Stimulated activated CD4-positive, alpha-beta T cell treated with anti-CD3 and anti-CD28 coated beads, Interleukin-12 subunit alpha, Interleukin-12 subunit beta, amount 100 ng/mL, for 24 hours (primary cell): ENCODE measurements at places on chromosomes 12 and 14.

- no peak for DNase-seq
These were observed 17.2 kb upstream of the ARID4A start for GRCh38 chr14:58280954-58281787.

- DNase-seq: no peak
These were observed 61.4 kb upstream of the BEGAIN start for GRCh38 chr14:100648474-100649172.

DNA sequence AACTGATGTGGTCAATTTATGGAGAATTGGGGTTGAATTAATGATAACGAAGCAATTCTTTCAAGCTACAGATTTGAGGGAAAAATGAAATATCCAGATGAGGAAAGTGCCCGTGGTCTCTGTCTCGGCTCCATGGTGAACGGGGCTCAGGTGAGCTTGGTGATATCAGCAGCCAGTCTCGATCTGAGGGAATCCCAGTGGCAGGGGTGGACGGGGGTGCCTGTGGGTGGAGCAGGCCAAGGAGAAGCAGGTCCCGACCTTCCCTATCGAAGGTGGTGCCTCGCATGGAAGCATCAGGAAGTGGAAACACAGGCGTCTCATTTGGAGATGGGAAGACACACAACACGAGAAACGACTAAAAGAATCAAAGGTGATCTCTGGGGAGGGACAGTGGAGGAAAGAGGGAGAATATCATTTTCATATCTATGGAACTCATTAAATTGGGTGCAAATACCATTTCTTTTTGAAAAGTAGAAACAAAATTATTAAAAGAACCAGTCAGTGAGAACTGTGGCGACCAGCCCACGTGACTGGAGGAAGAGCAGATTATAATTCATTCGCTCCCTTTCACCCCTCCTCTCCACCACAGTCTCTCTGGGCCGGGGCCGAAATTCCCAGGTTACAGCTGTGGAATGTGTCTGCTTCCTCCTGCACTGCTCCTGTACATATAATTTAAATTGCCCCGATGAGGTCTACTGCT is 354.3 kb upstream of the SFSWAP start:
- DNase-seq: no peak

GRCh38 chr14:69484444-69485314 is at the start of gene PLEKHD1:
PLEKHD1 (plus strand) TSS chr14:69484728; CDS start chr14:69484966, 238 bp downstream.
- no peak for DNase-seq

DNA sequence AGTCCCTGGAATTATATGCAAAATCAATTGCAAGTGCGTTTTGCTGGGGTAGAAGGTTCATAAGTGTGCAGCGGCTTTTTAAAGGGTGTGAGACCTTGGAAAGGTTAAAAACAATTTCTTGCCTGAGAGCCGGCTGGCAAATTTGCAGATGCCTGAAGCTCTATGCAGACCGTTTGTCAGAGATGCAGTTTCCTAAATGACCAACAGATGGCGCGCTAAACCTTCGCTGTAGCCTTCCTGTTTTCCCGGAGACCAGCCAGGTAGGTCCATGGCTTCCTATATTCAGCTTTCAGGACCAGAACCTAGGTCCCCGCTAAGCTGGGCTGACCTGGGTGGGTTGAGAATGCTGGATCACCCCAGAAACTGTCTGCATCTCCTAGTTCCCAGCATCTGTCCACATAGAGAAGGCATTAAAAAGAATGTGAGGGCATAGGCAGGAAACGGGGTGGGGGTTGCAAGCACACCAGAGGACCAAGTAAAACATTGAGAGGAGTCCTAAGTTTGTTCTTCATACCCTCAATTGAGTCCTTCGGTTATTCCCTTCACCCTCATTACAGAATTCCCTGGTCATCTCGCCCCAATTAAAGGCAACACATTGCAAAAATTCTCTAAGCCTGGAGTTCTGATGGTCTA is 5.7 kb upstream of the NOS1 start:
- DNase-seq: no peak

- DNase-seq: no peak
These were observed 788.4 kb downstream of the SLC6A15 start for GRCh38 chr12:84124211-84124610.

DNA sequence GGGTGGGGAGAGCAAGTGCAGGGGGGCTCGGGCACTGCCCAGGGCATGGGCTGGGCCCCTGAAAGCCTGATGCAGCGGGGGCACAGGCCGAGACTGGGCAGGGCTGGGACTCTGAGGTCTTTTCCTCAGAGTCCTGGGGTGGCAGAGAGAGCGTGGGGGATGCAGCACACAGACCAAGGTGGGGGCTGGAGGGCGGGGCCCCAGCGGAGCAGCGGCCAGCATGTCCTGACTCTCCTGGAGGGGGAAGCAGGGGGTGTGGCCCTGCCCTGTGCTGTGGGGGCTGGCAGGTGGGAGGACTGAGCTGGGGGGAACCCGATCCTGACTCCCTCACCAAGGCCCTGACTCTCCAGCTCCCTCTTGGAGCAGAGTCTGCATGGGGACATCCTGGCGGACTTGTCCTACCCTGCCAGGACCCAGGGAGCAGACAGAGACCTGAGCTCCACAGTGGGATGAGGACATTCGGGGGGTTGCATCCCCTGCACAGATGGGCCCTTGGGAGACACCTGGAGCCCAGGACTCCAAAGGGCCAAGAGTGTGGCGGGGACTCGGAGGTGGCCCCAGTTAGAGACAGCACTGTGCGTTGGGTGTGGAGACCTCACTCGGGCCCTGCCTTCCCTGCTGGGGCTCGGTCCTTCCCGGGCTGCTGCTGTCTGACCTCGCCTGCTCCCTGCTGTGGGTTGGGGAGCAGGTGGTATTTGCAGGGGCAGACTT is 326.1 kb downstream of the TMEM121 start:
- no peak for DNase-seq

GRCh38 chr14:86782092-86782580 is 1210.8 kb downstream of the GALC start:
- no peak for DNase-seq

DNA sequence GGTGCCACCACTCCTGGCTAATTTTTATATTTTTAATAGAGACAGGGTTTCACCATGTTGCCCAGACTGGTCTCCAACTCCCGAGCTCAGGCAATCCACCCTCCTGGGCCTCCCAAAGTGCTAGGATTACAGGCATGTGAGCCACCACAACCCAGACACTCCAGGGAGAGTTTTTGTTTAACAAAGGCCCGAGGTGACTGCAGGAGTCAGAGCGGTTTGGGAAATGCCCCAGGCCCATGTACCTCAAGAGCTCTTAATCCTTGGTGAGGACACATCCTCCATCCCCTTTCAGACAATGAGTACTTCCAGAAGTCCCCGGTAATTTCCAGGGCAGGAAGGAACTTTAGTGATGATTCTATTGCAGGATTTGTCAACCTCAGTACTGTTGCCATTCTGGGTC is 176.0 kb downstream of the ESRRB start:
- DNase-seq: no peak

GRCh38 chr14:32087173-32087861 is 10.2 kb downstream of the ARHGAP5 start:
- no peak for DNase-seq

GRCh38 chr14:73740618-73741326 is 26.6 kb upstream of the PNMA1 start:
- no peak for DNase-seq

DNA sequence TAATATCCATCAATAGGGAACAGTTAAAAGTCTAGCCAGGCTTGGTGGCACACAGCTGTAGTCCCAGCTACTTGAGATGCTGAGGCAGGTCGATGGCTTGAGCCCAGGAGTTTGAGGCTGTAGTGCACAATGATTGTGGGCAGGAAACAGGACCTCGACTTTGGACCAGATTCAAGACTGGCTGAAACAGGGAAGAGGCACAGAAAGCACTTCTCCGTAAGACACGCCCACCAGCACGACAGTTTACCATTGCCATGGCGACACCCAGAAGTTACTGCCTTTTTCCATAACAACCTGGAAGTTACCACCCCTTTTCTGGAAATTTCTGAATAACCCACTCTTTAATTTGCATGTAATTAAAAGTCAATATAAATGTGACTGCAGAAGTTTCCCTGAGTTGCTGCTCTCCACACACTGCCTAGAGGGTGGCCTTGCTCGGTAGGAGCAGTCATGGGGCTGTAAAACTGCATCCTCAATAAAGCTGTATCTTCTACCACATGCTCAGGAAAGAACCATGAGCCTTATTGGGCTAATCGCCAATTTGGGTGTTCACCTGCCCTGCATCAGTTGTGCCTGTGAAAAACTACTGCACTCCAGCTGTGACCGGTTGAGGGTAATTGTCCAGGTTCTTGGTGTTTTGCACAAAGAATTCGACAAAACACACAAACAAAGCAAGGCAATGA is 4.6 kb upstream of the LRRC23 start:
- no peak for DNase-seq

- no peak for DNase-seq
These were observed 124.8 kb upstream of the MAP1LC3B2 start for GRCh38 chr12:116434155-116435011.

GRCh38 chr14:87971010-87971409 is 22.0 kb downstream of the GALC start:
- DNase-seq: no peak

GRCh38 chr12:53324113-53324778 is 2.8 kb upstream of the AAAS start:
- peak; percentile 38 for DNase-seq

GRCh38 chr12:2282318-2282717 is 229.5 kb downstream of the CACNA1C start:
- no peak for DNase-seq

- DNase-seq: no peak
These were observed 63.0 kb upstream of the HMGA2 start for GRCh38 chr12:65761301-65761700.

DNA sequence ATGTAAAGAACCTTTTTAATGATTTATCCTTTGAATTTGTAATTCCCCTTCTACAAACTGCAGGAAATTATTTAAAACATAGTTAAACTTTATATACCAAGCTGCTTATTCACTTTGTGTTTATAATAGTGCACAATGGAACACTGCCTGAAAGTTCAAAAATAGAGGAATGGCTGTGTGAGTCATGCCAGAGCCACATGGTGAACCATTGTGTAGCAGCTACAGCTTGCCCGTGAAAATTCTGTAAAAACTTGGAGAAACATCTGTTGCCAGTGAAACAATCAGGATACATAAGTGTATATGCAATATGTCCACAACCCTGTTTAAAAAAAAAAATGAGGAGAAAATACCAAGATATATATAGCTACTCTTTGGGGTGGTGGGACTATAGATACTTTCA is 59.5 kb downstream of the VEZT start:
- no peak for DNase-seq

- DNase-seq: no peak
These were observed 42.5 kb upstream of the HMGA2 start for GRCh38 chr12:65781681-65782269.

DNA sequence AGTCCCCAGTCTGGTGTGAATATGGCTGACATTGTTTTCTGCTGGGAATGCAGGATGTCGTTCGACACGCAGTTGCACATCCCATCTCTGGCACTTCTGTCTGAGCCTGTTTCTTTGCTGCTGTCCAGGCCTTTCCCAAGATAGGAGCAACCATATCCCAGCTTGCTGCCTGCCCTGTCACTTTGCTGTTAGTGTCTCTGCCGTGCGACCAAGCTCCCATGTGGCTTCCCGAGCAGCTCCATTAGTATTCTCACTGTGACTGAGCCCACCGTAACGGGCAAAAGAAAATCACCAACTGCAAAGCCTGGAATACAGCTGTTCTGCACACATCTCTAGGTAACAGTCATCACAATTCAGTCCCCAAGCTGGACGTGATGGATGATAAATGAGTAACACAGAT is 66.0 kb upstream of the CPSF6 start:
- DNase-seq: no peak

GRCh38 chr12:27498761-27499160 is 25.2 kb upstream of the PPFIBP1 start:
- DNase-seq: no peak

DNA sequence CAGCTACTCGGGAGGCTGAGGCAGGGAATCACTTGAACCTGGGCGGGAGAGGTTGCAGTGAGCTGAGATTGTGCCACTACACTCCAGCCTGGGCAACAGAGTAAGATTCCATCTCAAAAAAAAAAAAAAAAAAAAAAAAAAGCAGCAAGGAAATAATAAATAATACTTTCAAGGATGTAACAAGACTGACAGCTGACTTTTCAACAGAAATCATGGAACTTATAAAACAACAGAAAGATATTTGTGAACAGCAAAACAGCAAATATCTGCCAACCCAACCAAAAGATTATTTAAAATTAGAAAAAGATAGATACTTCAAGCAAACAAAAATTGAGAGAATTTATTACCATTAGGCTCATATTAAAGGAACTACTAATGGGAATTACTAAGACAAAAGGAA is 115.1 kb downstream of the TSHR start:
- DNase-seq: no peak

DNA sequence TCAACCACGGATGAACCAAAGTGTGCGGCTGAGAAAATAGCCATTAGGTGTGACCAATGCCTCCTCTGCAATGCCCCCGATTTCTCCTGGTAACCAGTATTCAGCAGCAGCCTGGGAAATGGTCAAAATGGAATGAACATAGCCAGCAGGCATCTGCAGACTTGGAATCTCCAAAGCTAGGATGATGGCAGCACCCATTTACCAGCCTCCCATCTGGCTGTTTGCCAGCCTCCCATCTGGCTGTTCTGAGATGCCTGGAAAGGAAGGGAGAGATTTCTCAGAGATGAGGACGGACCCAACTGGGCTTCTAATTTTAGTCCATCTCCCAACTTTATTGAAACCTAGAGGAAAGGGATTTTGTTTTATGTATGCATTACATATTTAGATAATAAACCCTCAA is 16.2 kb downstream of the CLMN start:
- DNase-seq: no peak

DNA sequence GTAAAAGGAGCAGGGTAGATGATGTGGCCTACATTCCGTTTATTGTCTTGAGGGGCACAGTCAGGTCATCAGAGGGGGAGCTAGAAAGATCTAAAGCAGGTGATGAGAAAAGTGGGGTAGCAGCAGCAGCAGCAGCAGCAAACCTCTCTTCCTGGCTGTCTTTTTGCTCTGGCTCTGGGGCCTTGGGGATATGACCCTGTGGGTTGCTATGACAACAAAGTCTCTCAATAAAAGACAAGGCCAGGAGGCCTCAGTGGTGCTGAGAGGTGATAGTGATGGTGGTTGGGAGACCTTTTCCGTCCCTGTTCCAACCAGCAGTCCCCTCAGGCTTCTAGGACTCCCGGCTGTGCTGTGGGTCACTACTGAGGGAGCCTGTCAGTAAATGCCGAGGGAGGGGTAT is 138.6 kb downstream of the SLC8A3 start:
- no peak for DNase-seq

- DNase-seq: no peak
These were observed 143.2 kb downstream of the ZFP36L1 start for GRCh38 chr14:68649476-68650189.

- no peak for DNase-seq
These were observed 58.0 kb upstream of the EVL start for GRCh38 chr14:100007254-100007653.

DNA sequence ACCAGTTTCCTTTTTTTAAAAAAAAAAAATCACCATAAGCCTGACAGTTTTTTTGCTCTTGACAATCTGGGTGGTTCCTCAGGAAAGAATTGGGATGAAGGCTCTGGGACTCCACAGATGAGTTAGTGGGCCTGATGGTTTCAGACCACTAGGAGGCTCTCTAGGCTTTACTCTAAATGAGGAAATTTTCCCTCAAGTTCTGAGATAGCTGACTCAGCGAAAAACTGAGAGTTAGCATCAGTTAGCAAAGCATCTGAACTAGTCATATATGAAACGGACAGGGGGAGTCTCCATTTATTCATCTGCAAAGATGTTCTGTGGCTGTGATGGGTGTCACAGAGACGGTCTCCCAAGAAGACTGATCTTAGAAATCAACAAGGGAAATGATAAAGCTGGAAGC is 314.3 kb upstream of the OR4E1 start:
- DNase-seq: no peak
